ENCODE measurements at places on chromosomes 12 and 14.

DNA sequence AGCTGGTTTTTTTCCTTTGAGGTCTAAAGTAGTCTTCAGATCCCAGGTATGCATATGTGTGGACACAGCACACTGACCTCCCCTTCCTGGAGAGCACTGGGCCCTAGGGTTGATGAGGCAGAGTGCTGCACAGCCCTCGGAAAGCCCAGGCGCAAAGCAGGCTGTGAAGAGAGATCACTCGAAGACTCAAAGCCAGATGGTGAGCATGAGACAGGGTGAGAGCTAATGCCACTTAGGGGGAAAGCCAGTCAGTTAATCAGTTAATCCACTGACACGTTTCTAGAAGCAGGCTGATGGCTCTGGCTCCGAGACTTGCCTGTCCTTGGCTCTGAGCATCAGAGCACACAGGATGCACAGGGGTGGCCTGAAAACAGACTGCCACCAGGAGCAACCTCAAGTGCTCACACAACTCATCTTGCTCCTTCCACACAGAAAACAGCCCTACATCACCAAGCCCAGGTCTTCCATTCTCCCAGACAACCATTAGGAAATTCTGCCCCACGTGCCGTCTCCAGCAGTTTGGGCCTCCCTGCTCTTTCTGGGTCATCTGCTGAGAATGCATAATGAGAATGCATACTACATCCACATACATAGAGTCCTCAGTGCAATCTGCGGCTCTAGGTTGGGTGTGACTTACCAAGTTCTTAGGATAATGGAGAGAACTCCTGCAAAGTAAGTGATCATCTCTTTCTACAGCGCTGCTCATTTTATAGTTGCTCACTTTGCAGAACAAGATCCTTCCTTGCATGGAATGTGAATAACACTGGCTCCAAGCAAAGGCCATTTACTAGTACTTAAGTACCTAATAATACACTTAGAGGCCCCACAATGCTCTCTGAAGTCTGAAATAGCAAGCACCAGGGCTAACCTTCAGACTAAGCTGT is 12.0 kb downstream of the AQP6 start:
- DNase-seq = no peak

DNA sequence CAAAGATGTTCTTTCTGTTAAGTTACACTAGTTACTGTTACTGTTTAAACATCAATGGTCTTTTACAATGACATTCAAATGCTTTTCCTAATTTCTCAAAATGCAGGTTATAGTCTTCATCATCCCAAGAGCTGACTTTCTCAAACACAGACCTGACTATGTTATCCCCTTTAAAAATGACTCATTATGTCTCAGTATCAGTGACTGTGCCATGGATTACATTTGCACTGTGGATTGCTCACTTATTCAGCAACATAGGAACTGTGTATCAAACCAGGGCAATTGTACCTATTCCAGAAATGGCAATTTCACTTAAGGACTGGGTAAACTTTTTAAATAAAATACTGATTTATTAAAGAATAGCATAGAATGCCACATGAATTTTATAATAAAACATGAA is 630.2 kb upstream of the NOVA1 start:
- DNase-seq = no peak

GRCh38 chr12:115646210-115646609 is 631.3 kb downstream of the MED13L start:
- DNase-seq = no peak

GRCh38 chr14:94888121-94888520 is 118.2 kb upstream of the GSC start:
- no peak for DNase-seq

Data from T-cell (primary cell).